ENCODE measurements at places on chromosomes 1 and 21.

- no peaks in the 10 kb centered on the region for H3K4me1 ChIP-seq
- no peak overlapping the region for H3K27ac ChIP-seq
- H3K4me3 ChIP-seq = no peak overlapping the region
Observed at GRCh38 chr1:180181996-180182642, 27.4 kb downstream of the QSOX1 start.

- DNase-seq = no peak
- no peaks in the 10 kb centered on the region for H3K4me1 ChIP-seq
- no peak overlapping the region for H3K27ac ChIP-seq
- no peaks in the 10 kb centered on the region for H3K36me3 ChIP-seq
- no peak overlapping the region for H3K4me3 ChIP-seq
Observed at GRCh38 chr1:89095737-89096136, 30.2 kb downstream of the GBP2 start.

DNA sequence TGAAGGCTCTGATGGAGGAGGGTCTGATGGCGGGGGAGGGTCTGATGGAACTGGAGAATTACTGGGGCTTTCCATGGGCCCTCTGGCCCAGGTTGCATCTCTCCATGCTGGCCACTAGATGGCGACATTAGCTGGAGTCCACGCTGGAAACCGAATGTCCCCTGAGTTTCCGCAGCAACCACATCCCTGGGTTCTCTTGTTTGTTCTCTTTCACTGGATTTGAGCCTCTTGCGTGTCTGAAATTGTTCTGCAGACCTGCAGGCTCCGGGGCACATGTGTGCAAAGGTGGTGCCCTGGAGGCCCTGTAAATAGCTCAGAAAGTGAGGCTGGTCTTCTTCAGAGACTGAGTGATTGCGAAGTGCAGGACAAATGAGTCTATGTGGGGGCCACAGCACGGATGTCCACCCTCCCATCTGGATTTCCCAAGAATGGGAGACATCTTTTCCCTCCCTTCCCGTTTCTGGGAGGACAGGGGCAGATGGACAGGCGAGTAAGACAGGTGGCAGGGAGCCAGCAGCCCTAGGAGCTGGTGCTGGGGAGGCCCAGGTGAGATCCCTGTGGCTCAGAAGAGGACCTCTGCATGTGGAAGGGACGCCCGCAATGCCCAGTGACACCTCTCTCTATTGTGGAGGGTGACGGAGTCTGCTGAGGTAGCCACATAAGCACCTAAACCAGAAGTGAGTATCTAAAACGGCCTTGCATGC lies 73.2 kb upstream of the ABCG1 start:
- H3K36me3 ChIP-seq = no peaks in the 10 kb centered on the region
- DNase-seq = peak; percentile 68
- H3K27me3 ChIP-seq = peaks cover 28% of the 10 kb centered on the region

DNA sequence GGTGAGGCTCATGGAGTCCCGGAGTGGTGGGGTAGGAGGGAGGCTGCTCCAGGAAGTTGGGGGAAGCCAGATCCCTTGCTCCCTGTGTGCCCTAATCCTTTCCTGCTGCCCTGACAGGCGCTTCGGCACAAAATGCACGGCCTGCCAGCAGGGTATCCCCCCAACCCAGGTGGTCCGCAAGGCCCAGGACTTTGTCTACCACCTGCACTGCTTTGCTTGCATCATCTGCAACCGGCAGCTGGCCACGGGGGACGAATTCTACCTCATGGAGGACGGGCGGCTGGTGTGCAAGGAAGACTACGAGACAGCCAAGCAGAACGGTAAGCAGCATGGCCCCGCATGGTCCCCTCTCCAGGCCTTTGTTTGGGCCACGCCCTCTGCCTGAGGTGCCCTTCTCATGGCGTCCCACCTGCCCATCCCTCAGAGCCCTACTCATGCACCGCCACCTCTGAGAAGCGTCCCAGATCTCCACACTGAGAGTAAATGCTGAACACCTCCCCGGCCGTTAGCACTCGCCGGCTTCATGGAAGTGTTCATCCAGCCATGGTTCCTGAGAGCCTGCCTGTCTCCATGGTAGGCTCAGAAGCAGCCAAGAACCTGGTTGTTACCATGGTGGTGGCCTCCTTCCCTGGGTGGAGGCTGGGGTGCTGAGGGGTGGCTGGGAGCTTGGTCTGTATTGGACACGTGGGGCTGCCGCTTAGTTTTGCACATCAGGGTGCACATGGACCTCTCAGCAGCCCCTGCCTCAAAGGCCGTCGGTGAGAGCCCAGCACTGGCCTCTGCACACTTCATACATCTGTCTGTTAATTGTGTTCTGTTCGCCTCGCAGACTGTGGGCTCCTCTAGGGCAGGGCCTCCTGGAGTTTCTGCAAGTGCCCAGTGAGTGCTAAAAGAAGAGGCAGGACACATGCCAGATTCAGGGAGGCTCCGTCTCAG lies 36.5 kb downstream of the LHX4 start:
- H3K36me3 ChIP-seq = no peaks in the 10 kb centered on the region
- H3K4me1 ChIP-seq = no peaks in the 10 kb centered on the region
- DNase-seq = no peak
- no peak overlapping the region for H3K27ac ChIP-seq
- H3K27me3 ChIP-seq = no peaks in the 10 kb centered on the region
- H3K4me3 ChIP-seq = no peak overlapping the region

GRCh38 chr1:214074477-214074876 lies 86.7 kb downstream of the PROX1 start:
- H3K36me3 ChIP-seq = no peaks in the 10 kb centered on the region
- no peak for DNase-seq
- H3K27me3 ChIP-seq = no peaks in the 10 kb centered on the region
- no peak overlapping the region for H3K4me3 ChIP-seq
- H3K27ac ChIP-seq = no peak overlapping the region
- no peaks in the 10 kb centered on the region for H3K4me1 ChIP-seq

DNA sequence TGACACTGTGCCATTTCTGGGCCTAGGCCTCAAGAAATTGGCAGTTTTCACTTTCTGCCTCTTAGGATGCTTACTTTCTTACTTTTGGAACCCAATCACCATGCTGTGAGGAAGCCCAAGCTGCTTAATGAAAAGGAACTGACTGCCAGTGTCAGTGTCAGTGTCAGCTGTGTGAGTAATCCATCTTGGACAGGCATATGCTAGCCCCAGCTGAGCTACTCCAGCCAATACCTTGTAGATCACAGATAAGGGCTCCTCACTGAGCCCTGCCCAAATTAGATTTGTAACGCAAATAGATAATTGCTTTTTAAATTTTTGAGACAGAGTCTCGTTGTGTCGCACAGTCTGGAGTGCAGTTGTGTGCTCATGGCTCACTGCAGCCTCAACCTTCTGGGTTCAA lies 59.6 kb downstream of the SELENOF start:
- H3K27me3 ChIP-seq = no peaks in the 10 kb centered on the region
- H3K27ac ChIP-seq = no peak overlapping the region
- H3K4me3 ChIP-seq = no peak overlapping the region

- H3K4me1 ChIP-seq = no peaks in the 10 kb centered on the region
- H3K36me3 ChIP-seq = no peaks in the 10 kb centered on the region
- H3K27me3 ChIP-seq = no peaks in the 10 kb centered on the region
- no peak overlapping the region for H3K4me3 ChIP-seq
- no peak for DNase-seq
- H3K27ac ChIP-seq = no peak overlapping the region
Observed at GRCh38 chr1:171984262-171984661, 143.0 kb downstream of the DNM3 start.

- H3K27me3 ChIP-seq = no peaks in the 10 kb centered on the region
- no peak for DNase-seq
- peaks cover 17% of the 10 kb centered on the region for H3K4me1 ChIP-seq
- H3K36me3 ChIP-seq = no peaks in the 10 kb centered on the region
- no peak overlapping the region for H3K27ac ChIP-seq
Observed at GRCh38 chr1:85001742-85002141, 4.8 kb upstream of the MCOLN2 start.

- no peak for DNase-seq
- no peaks in the 10 kb centered on the region for H3K4me1 ChIP-seq
- no peak overlapping the region for H3K27ac ChIP-seq
- H3K27me3 ChIP-seq = peaks cover 25% of the 10 kb centered on the region
Observed at GRCh38 chr1:17192394-17193221, 12.3 kb upstream of the PADI1 start.

GRCh38 chr1:44602634-44603628 lies 71.3 kb downstream of the TMEM53 start:
- no peak for DNase-seq
- H3K4me1 ChIP-seq = no peaks in the 10 kb centered on the region
- H3K27me3 ChIP-seq = no peaks in the 10 kb centered on the region
- no peaks in the 10 kb centered on the region for H3K36me3 ChIP-seq

DNA sequence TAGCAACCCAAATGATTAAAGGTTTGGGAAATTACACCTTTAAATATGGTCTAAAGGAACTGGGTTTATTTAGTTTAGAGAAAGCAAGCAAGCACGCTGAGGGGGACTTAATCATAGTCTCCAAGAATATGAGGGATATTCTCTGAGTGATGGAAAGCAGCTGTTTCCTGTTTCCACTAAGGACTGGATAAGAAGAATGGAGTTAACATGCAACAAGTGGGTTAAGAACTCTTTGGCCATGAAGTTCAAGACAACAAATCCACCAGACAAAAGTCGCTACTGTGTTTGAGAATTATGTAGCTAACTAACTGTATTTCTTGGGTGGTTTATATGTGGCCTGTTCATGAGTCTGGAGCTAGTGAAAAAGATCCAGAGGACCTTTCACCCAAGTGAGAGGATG lies 85.7 kb downstream of the TGFB2 start:
- no peaks in the 10 kb centered on the region for H3K27me3 ChIP-seq
- H3K4me3 ChIP-seq = no peak overlapping the region
- H3K36me3 ChIP-seq = peaks cover 7% of the 10 kb centered on the region
- no peaks in the 10 kb centered on the region for H3K4me1 ChIP-seq
- no peak overlapping the region for H3K27ac ChIP-seq

DNA sequence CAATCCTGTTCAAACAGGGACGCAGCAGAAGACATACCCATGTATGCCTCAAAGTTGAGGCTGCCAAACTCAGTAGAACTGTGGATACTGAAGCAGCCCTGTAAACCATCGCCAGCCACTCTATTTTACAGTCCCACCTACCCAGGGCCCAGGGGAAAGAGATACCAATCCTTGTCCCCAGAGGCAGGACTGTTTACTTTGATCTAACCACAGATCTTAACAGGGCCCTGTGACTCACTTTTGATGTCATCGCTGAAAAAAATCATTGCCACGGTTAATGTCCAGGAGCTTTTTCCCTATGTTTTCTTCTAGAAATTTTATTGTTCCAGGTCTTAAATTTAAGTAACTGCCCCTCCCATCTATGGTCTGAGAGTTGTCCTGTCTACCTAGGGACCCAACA lies 538.4 kb upstream of the NCAM2 start:
- no peaks in the 10 kb centered on the region for H3K36me3 ChIP-seq
- no peaks in the 10 kb centered on the region for H3K27me3 ChIP-seq

- H3K4me3 ChIP-seq = no peak overlapping the region
- peaks cover 4% of the 10 kb centered on the region for H3K36me3 ChIP-seq
- no peaks in the 10 kb centered on the region for H3K27me3 ChIP-seq
Observed at GRCh38 chr21:26085882-26086281, 84.7 kb downstream of the APP start.

GRCh38 chr21:44760376-44760775 lies 41.2 kb downstream of the UBE2G2 start:
- no peaks in the 10 kb centered on the region for H3K4me1 ChIP-seq
- no peaks in the 10 kb centered on the region for H3K36me3 ChIP-seq
- H3K27ac ChIP-seq = no peak overlapping the region
- H3K27me3 ChIP-seq = no peaks in the 10 kb centered on the region
- H3K4me3 ChIP-seq = no peak overlapping the region

DNA sequence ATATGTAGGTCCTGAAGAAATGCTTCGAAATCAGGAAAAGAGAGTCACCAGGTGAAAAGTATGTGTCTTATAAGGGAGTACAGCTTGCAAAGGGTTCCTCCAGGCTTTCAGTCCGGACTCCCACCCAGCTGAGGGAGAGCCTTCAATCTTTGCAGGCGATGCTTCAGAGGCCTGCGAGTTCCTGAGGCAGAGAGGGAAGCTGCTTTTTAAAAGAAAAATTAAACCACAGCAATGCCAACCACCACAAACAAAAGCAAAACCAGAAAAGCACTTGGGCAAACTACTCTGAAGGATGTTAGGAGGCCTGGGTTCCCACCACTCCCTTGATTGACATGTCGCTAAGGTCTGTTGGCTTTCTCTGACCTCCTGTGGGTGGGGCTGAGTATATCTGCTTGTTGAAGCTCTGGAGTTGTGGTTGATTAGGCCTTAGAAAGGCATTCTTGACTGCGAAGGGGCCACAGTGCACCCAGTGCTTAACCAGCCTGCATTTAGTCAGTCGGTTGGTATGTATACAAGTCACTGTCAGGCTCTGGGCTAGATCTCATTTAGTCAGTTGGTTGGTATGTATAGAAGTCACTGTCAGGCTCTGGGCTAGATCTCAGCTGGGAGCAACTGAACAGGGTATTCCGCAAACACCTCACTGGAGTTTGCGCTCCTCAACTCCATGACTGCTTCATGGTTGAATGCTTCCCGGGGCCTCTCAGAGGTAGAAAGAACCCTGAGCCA lies 1.2 kb downstream of the NIPAL3 start:
- peaks cover 28% of the 10 kb centered on the region for H3K4me1 ChIP-seq
- no peaks in the 10 kb centered on the region for H3K27me3 ChIP-seq
- H3K27ac ChIP-seq = no peak overlapping the region
- H3K36me3 ChIP-seq = no peaks in the 10 kb centered on the region
- no peak for DNase-seq

GRCh38 chr1:51444096-51444495 lies 75.0 kb downstream of the EPS15 start:
- H3K27me3 ChIP-seq = no peaks in the 10 kb centered on the region
- peaks cover 6% of the 10 kb centered on the region for H3K36me3 ChIP-seq
- DNase-seq = no peak
- H3K27ac ChIP-seq = no peak overlapping the region

DNA sequence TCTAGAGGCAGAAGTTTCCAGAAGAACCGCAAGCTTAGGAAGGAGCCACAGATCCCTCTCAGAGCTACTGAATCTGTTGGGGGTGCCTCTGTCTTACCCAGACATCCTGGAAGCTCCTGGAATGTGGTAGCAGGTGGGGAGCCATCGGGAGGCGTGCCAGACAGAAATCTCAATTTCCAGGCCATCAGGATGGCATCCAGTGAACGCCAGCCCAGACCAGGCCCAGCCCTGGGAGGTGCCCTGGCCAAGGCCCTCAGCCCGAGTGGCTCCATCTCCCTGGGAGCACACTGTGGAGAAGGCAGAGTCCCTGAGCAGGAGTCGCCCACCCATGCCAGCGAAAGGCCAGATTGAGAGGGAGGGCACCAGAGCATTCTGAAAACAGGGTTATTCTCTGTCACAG lies 2.5 kb downstream of the ABCA4 start:
- no peak overlapping the region for H3K27ac ChIP-seq
- H3K4me1 ChIP-seq = peaks cover 3% of the 10 kb centered on the region
- DNase-seq = no peak
- no peak overlapping the region for H3K4me3 ChIP-seq
- no peaks in the 10 kb centered on the region for H3K36me3 ChIP-seq
- H3K27me3 ChIP-seq = no peaks in the 10 kb centered on the region

GRCh38 chr1:228378873-228379460 lies 27.7 kb downstream of the TRIM11 start:
- peaks cover 35% of the 10 kb centered on the region for H3K4me1 ChIP-seq
- no peaks in the 10 kb centered on the region for H3K36me3 ChIP-seq
- H3K27me3 ChIP-seq = peaks cover 3% of the 10 kb centered on the region
- H3K27ac ChIP-seq = peak overlapping the region; percentile 65
